ENCODE measurements at places on chromosomes 11 and 22.

DNA sequence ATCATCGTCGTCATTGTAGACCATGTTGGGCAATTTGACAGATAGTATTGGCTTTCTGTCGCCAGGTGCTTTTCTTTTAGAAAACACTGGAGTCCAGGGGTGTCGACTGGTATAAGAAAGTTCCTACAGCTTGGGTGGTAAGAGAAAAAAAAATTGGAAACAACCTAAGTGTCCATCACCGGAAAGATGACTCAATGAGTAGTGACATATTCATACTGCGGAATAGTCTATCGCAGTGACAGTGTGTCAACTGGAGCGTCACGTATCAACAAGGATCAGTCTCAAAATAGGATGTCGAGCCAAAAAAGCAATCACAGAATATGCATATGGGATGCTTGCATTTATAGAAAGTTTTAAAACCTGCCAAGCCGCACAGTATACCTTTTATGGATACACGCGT is 157.6 kb downstream of the MN1 start:
- DNase-seq, result no peak

GRCh38 chr22:44158816-44159215 is 21.9 kb upstream of the PARVG start:
- no peak for DNase-seq

GRCh38 chr11:128927683-128928336 is 14.9 kb downstream of the TP53AIP1 start:
- no peak for DNase-seq

- DNase-seq, result no peak
These were observed 1106.3 kb downstream of the BRD1 start for GRCh38 chr22:48721395-48721669.

DNA sequence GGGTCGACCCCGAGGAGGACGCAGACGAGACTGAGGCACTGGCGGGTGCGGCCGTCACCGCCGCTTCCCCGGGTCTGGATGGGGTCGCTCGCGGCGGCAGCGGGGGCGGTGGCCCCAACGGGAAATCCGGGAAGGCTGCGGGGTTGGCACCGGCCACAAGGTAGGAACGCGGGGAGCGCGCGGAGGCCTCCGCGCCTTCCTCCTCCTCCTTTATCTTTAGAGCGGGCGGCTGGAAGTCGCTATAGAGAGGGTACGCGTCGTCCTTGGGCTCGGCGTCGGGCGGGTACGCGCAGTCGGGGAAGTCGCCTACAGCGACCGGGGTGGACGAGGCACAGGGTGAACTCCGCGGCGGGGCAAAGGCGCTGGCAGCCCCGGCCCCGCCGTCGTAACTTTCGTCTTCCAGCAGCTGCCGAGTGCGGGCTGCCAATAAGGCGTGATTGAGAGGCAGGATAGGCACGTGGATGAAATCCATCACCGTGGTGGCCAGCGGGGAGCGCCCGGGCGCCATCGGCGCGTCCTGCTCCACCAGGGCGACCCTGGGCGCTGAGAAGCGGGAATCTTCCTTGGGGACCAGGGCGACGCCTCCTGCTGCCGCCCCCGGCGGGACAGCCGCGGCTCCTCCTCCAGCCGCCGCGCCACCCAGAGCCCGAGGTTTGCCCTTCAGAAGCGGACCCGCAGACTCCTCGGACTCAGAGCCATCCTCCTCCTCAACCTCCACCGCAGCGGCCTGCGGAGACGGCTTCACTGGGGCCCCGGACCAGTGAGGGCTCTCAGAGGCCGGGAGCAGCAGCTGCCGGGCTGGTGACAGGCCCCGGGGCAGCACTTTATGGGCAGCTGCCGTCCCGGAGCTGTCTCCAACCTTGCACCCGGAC is 1.7 kb downstream of the PGR start:
- DNase-seq, result no peak

GRCh38 chr11:73192272-73192671 is 25.8 kb upstream of the P2RY2 start:
- no peak for DNase-seq

- DNase-seq, result no peak
These were observed 27.5 kb downstream of the OSBPL5 start for GRCh38 chr11:3137486-3138177.

DNA sequence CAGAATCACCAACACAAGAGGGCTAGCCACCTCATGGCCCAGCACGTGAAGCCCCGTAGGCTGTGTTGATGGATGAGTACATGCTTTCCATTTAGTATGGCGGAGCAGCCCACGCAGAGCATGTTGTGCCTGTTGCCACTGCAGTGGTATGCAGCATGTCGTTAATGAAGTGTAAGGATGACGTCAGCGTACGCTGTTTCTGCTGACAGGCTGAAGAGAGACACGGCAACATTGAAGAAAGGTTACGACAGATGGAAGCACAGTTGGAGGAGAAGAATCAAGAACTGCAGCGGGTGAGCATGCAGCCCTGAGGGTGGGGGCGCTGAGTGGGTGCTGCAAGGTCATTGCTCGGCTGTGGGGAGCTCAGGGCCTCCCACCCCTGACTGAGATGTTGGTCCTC is 62.8 kb downstream of the PPFIA1 start:
- DNase-seq, result no peak

- peak; percentile 44 for DNase-seq
These were observed 33.4 kb downstream of the GDPD5 start for GRCh38 chr11:75492181-75492820.

- DNase-seq, result no peak
These were observed 13.9 kb upstream of the PNPLA3 start for GRCh38 chr22:43909708-43910107.

DNA sequence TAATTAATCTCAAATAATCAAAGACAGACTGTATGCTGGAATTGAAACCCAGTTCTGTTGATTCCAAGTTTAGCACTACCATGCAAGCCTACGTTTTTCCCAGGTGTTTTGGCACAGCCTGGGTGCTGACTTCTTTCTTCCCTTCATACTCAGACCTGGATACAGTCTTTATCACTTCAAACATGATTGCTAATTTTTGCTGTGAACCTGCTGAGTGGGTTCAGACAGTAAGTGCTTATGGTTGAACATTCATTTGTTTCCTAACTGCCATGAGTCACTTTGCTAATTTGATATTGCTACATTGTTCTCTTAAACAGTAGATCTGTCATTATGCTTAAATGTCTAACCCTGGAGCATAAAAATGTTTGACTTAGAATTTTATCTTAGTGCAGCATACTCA is 12.2 kb downstream of the PAAF1 start:
- no peak for DNase-seq

- DNase-seq, result no peak
These were observed 78.8 kb downstream of the MYEOV start for GRCh38 chr11:69372589-69373250.

- DNase-seq, result no peak
These were observed 74.2 kb downstream of the KIRREL3 start for GRCh38 chr11:126926376-126926791.

GRCh38 chr22:43159484-43160178 is 8.3 kb downstream of the TSPO start:
- no peak for DNase-seq

DNA sequence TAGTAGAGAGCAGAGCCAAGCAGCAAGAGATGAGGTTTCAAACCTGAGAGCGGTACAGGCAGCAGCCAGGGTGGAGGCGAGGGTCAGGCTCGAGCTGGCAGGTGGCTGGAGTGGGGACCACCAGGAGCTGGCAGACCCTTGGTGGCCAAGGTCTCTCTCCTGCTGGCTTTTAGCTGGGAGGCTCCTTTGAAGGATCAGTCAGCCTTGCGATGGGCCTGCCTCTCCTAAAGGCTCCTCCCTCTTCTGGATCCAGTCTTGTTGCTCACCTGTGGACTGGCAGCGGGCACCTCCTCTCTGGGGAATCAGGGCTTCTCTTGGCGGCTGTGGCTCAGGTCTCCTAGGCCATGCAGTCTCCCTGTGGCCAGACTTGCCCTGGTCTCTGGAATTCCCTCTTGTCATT is 24.8 kb downstream of the TPST2 start:
- DNase-seq, result no peak

DNA sequence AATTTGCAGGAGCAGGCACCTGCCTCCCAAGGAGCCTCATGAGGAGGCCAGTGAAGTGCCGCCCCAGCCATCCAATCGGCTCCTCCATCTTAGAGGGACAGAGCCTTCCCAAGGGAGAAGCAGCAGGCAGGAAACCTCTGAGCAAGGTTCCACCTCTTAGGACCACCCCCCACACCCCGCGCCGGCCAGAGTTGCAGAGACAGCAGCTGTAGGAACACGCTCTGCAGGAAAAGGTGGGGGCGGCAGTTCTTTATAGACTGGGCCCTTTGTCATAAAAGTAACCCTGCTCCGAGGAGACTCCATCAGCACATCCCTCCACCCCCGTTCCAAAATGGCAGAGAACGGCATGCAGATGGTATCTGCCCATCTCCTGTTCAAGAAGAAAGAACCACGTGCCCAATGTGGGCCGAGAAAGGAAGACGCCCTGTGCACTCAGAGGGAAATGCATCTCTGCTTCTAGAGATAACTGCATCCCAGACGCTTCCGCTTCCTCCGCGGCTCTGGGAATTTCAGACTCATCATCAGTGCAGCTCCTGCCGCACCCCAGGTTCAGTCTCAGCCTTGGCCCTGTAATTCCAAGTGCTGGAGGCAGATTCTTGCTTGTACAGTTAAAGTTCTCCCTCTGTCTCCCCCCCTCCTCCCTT is 98.5 kb downstream of the SPATA19 start:
- DNase-seq, result no peak

DNA sequence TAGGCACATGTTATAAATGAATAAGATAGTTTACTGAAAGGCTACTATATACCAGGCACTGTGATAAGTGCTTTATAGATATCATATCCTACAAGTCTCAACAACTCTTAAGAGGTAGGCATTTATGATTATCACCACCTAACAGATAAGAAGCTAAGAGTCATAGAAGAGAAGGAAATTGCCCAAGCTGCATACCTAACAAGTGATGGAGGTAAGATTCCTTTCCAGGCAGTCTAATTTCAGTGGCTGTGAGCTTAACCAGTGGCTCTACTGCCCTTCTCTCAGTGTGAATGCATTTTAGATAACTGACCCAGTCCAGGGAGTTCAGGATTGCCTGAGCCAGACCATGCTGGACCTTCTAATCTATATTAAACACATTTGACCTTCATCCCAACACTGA is 39.2 kb downstream of the HEPHL1 start:
- DNase-seq, result no peak

All from activated T-helper 1 cell treated with anti-CD3 and anti-CD28 coated beads, Interleukin-2, amount 50 U/mL, for 16 hours (primary cell).